ENCODE measurements at places on chromosomes 16 and 17. TPM values are rescaled to one million over a fixed set of nuclear protein-coding genes. Genes with fewer than 3 reads are reported as not detected.

- no peak for DNase-seq
Observed at GRCh38 chr17:50501054-50501453, 7.2 kb upstream of the MYCBPAP start.

- DNase-seq, result no peak
Observed at GRCh38 chr17:17080781-17081180, 38.5 kb downstream of the MPRIP start.

DNA sequence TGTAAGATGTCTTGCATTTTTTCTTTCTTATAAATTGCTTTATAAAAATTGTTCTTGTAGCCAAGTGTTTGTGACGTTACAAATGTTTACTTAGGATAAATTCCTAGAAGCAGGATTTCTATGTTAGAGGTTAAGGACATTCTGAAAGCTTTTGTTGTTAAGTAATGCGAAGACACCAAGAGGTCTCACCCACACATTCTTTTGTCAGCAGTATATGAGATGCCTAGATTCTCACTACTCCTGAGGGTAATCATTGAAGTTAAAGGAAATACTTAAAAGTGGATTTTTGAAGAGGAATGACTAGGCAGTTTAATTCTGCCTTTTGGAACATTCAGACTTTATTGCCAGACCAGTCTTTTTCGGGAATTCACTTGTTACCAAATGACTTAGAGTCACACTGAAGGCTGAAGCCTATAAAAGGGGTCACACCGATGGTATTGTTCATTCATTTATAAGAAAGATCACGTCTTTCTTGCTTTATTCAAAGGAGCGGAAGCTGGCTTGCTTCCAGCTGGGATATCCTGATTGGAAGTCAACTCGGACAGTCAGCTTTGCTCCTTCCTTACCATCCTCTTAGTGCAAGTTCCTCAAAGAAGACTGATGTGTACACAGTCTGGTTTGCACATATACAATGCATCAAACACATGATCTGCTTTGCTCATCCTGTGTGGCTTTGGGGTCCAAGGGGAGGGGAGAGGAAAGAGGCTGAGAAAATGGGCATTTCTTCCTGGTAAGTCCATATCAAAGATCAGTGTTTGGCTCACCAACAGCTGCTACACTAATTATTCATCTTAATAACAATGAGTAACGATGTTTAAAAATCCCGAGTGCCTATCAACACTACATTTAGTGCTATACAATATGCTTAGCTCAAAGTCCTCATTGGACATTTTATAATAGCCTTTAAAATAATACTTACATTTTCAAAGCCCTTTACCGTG is 160.0 kb downstream of the MAP2K6 start:
- no peak for DNase-seq

DNA sequence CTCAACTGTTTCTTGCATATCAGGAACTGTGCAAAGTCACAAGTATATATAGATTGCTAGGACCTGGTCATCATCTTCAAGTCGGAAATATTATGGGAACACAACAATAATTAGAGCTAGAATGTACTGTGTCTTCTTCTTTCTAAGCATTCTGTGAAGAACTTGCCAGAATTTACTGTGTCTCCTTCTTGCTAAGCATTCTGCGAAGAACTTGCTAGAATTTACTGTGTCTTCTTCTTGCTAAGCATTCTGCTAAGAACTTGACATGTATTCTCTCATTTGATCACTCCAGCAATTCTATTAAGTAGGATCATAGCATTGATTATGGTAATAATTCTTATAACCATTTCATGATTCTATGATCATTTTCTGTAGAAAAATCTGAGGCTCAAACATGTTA is 231.7 kb downstream of the FOXL1 start:
- DNase-seq, result no peak

MT4 gene
- not detected for polyA plus RNA-seq

CDH1 gene
- 116 TPM for polyA plus RNA-seq

- DNase-seq, result no peak
Observed at GRCh38 chr16:11642765-11643116, 25.5 kb upstream of the SNN start.

GRCh38 chr16:67562918-67563707 is 787 bp downstream of the CTCF start:
- peak; percentile 58 for DNase-seq

- DNase-seq, result no peak
Observed at GRCh38 chr16:25031132-25031440, 15.9 kb upstream of the ARHGAP17 start.

ZSCAN10 gene
- polyA plus RNA-seq, result 0.10 TPM

DNA sequence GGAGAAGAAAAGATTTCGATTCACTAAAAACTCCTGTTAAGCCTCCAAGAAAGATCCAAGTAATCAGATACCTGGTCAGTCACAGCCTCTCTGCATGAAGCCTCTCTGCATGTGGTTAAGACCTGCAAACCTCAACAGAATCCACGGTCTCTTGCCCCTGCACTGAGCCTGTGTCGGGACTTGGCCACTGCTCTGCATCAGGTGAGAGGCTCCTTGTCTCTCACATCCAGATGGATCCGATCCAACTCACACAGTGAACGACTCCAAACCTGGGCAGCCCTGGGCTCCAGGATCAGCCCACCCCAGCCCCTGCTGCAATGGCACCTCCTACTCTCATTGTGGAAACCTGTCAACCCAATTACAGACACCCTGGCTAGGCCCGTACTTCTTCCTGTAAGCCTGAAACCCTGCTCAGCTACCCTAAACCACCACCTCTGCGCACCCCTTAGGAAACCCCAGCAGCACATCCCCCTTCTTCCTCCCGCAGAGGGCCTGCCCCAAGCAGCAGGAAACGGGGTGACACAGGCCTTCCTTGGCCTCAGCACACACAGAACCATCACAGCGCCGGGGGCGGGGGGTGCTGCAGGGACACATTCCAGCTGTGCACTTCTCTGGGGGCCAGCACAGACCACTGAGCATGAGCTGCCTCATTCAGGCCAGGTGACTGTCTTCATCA is 129.5 kb downstream of the ANKRD11 start:
- no peak for DNase-seq

ASPA gene
- 36.5 TPM for polyA plus RNA-seq

Measured in renal pelvis (tissue), 12 donors.